Stimulated activated CD4-positive, alpha-beta T cell treated with anti-CD3 and anti-CD28 coated beads, Interleukin-1b, Interleukin-23, amount 100 ng/mL, for 4 hours (primary cell): ENCODE measurements at places on chromosomes 3 and 15.
A peak's percentile ranks its signal among the peaks of the same experiment; 100 is the strongest.

DNA sequence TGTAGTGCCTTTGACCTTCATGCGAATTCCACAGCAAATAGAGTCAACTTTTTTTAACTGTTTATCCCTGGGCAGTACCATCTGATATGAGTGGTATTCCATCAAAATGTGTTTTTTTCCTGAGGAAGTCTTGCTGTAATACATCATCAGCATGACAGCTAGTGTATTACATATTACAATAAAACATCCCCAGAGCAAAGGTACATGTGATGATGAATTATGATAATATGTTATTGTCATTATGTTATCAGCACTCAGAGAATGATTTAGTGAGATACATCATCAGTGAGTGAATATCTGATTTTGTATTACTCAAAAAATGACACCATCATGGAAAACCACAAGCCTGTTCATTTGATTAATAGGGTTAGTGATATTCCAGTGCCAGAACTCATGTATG, 69.7 kb upstream of the ARL6 start:
- DNase-seq = no peak

DNA sequence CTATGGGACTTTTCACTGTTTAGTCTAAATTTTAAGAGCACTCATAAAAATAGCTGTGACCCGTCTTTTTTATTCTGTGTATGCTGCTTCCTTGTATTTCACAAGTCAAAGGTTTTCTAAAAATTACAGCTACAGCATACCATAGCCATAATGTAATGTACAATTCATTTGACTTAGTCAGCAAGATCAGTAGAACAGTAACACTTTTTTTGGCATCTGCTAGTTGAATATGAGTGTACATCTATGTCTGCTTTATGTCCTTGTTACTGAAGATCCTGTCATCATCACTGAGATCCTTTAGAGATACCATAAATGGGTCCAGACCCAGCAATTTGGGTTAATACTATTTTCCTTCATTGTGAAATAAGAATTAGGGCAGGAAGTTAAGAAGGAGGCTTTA, 42.2 kb downstream of the CMSS1 start:
- DNase-seq = no peak

GRCh38 chr3:73605412-73605811, 19.3 kb downstream of the PDZRN3 start:
- no peak for DNase-seq

- no peak for DNase-seq
Measured at GRCh38 chr3:90091549-90091948, 984.1 kb downstream of the EPHA3 start.

DNA sequence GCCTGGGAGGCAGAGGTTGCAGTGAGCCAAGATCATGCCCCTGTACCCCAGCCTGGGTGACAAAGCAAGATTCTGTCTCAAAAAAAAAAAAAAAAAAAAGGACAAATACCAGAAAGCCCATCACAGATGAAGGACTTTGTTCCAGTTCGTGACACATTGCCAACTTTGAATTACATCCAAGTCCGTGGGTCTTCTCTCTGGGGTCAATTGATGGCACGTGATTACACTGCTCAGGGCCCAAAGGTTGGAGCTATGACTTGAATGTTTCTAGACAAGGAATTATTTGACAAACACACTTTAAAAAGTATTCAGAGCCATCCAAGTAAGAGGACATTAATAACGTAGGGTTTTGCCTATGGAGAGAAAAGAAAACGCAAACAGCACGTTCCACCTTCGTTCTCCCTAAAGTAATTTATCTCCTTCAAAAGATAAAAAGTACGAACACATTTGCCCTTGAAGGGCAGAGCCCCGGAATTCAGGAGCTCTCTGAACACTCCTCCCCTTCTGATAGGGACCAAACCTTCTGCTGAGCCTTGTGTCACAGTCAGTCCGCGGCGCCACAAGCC, 31.3 kb upstream of the ST3GAL6 start:
- DNase-seq = no peak

- DNase-seq = no peak
Measured at GRCh38 chr3:127091376-127091775, 101.6 kb upstream of the PRR23E start.

GRCh38 chr15:62752657-62753517, 289.7 kb upstream of the TPM1 start:
- DNase-seq = no peak

DNA sequence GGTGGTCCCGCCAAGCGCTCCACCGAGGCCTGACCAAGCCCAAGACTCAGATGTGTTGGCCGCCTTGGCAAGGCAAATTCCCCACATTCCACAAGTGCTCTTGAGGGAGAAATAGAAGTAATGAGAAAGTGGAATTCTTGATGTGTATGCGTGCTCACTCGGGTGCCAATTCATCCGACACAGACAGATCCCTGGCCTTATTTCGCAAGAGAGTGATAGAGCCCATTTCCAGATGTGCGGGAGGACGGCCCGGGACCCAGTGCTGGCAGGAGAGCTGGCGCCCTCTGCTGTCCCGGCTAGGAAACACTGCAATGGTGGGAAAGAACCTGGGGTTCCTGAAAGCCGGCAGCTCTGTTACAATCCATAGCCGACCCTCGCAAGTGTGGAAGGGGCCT, 76.0 kb downstream of the HMG20A start:
- DNase-seq = peak; percentile 64

DNA sequence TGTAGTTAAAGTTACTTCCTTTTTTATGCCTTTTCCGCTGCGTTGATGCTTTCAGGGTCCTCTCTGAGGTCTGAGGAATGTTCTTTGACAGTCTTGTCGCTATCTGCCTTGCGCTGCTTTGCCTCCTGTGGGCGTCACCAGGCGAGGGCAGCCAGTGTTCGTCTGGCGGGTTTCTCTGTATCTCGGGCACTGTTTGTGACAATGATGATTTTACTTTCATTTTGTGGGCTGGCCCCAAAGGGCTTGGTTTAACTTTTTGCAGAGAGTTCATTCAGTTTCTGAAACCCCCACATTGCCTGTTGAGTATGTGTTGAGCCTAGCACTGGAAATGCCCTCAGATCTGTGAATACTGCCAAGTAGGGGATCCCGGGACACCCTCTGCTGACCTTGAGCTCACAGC, 24.6 kb upstream of the SACM1L start:
- DNase-seq = peak; percentile 55

GRCh38 chr3:112687211-112687610, 46.3 kb upstream of the CCDC80 start:
- DNase-seq = no peak

DNA sequence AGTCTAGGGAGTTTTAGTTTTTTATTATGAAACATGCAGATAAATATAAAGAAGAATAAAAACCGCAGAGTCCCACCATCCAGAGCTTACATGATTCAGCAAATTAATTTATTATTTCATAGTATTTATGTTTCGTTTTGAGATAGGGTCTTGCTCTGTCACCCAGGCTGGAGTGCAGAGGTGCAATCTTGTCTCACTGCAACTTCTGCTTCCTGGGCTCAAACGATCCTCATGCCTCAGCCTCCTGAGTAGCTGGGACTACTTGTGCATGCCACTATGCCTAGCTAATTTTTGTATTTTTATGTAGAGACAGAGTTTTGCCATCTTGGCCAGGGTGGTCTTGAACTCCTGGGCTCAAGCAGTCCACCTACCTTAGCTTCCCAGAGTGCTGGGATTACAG, 13.6 kb downstream of the RNF13 start:
- DNase-seq = no peak

DNA sequence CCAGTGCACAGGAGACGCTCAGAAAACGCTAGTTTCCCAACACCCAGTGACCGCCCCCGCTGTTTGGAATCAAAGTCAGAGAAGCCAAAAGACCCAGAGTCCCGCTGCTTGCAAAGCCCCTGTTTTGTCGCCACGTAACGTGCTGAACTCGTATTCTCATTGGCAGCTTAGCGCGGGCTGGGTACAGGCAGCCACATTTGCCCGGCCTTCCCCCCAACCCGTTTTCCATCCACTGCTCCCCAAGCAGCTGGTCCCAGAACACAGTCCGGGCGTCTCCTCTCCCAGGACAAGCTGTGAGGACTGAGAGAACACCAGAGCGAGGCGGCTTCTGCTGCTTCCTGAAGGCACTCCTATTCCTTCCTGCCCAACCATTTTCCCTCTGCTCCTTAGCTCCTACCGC, 54.8 kb downstream of the RASGRF1 start:
- DNase-seq = no peak

DNA sequence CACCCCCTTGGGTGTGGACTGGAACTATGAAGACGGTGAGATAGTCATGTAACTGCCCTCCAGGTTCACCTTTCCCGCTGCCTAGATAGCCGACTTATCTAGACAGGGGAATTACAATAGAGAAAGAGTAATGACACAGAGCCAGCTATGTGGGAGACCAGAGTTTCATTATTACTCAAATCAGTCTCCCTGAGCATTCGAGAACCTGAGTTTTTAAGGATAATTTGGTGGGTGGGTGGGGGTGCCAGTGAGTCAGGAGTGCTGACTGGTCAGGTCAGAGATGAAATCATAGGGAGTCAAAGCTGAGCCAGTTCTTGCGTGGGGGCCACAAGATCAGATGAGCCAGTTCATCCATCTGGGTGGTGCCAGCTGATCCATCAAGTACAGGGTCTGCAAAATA, 19.7 kb upstream of the DNAJC19 start:
- DNase-seq = no peak

DNA sequence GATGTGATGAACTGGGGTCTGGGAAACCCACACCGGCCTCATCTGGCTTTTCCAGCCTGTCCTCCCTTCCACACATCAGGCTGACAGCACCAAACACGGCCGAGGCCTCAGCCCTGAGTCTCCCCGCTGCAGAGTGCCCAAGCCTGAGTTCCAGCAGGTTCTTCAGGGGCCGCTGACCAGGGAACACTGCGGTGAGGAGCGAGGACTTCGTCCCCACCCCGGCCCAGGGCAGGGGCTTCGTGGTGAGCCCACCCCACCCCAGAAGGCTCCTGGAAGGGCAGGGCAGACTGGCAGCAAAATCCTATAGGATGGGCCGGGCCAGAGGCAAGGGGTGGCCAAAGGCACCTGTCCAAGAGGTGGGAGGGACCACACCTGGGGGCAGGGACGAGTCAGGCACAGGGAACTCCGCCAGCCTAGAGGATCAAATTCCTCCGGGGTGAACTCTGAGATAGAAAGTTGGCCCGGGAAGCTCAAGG, at the start of gene SLC51A:
Gene SLC51A (plus strand): TSS at position 446 of the 476 bp plus-strand sequence. CDS start 179 bp downstream, outside the sequence.
- no peak for DNase-seq

DNA sequence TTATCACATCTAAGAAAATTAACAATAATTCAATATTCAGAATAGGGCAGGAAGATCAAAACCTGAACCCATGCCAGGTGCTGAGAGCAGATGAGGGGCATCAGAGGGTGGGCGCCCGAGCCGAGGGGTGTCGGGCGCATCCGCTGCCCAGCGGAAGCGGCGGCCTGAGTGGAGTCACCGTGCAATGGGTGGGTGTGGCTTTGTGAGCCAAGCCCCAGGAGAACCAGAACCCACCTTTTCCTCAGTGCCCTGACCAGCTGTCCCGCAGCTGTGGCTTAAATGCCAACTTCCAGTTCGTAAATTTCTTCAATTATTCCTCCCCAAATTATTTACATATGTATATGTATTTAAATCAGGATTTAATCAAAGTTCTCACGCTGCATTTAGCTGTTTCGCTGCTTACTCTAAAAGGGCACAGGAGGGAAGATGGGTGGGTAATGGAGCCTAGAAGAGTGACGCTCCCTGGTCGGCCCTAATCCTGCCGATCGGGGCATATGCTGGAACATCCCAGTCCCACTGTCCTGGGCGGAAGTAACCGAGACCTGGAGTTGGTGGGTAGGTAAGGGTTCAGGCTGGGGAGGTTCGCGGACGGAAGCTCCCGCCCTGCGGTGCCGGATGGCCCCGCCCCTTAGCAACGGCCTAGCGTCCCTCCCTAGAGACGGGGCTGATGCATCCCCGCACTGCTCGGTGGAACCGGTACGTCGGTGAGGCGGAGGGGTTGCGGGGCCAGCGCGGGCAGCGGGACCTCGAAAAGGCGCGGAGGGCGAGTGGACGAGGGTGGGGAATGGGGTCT, 1.3 kb downstream of the DNAH1 start:
- peak; percentile 47 for DNase-seq

- DNase-seq = no peak
Measured at GRCh38 chr15:70171256-70171886, 73.7 kb upstream of the TLE3 start.

GRCh38 chr15:39592500-39592899, 11.6 kb downstream of the THBS1 start:
- DNase-seq = no peak

DNA sequence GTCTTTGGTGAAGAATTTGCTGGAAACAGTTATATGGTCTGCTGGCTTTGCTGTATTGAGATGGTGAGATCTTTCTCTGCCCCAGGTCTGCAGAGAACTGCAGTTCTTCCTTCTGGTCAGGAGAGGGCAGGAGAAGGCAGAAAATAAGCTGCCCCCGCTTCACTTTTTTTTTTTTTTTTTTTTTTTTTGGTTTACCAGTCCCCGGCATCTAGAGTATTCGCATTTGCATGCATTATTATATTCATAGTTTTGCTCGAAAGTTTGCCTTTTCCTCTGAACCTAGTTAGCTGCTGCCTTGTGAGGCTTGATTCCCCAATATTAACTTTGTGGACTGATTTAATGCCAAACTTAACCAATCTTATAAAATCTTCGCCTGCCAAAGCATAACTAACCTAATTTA, 10.6 kb upstream of the PARL start:
- DNase-seq = no peak

- DNase-seq = no peak
Measured at GRCh38 chr15:31498756-31499155, 172.1 kb downstream of the KLF13 start.

GRCh38 chr3:18208091-18208490, 217.0 kb downstream of the SATB1 start:
- no peak for DNase-seq

- DNase-seq = no peak
Measured at GRCh38 chr3:129199366-129199765, 15.7 kb upstream of the CNBP start.

DNA sequence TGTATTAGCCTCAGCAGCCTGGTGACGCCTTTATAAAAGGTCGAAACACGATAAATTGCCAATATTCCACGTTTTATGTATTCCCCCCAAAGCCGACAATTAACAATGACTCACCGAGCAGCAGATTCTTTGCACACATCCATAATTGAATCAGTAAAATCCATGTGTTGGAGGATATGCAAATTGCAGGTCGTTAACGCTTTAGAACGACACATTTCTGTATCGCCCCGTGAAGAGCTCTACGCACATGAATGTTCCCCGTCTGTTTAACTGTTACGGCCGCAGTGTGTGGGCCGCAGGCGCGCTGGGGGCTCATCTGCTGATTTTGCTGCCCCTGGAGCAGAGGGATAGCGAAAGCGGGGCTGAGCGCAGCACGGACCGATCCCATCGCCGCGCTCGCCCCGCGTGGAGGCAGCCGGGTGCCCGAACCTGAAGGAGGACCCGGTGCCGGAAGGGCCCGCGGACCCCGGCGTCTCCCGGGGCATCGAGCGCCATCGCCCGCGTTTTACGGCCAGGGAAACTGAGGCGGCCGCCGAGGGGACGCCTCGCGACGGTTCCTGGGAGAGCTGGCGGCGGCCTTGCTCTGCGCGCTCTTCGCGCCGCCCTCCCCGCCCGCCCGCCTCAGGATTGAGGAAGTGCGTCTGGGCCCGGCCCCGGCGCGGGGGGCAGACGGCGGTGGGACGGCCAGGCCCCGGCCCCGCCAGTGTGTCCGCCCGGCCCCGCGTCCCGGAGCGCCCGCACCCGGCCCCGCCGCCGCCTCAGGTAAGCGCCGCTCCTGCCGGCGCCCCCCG, at the start of gene LRRK1:
Gene LRRK1 (plus strand): TSS at position 668 of the 791 bp plus-strand sequence. CDS start 5,276 bp downstream, outside the sequence.
- peak; percentile 23 for DNase-seq

- DNase-seq = peak; percentile 56
Measured at GRCh38 chr15:86624261-86625036, 544.8 kb downstream of the AGBL1 start.

- no peak for DNase-seq
Measured at GRCh38 chr3:87793337-87793877, 265.4 kb downstream of the CGGBP1 start.
